ENCODE measurements at places on chromosomes 16 and 17. TPM values are rescaled to one million over a fixed set of nuclear protein-coding genes. Genes with fewer than 3 reads are reported as not detected.

- no peak overlapping the region for H3K4me3 ChIP-seq
- H3K4me1 ChIP-seq: peaks cover 88% of the 10 kb centered on the region
- H3K36me3 ChIP-seq: no peaks in the 10 kb centered on the region
- no peak for DNase-seq
- H3K27me3 ChIP-seq: peaks cover 6% of the 10 kb centered on the region
- H3K27ac ChIP-seq: peak overlapping the region; percentile 33
These were observed 22.0 kb upstream of the CCL1 start for GRCh38 chr17:34384822-34385605.

Gene EVPLL
- total RNA-seq: not detected

DNA sequence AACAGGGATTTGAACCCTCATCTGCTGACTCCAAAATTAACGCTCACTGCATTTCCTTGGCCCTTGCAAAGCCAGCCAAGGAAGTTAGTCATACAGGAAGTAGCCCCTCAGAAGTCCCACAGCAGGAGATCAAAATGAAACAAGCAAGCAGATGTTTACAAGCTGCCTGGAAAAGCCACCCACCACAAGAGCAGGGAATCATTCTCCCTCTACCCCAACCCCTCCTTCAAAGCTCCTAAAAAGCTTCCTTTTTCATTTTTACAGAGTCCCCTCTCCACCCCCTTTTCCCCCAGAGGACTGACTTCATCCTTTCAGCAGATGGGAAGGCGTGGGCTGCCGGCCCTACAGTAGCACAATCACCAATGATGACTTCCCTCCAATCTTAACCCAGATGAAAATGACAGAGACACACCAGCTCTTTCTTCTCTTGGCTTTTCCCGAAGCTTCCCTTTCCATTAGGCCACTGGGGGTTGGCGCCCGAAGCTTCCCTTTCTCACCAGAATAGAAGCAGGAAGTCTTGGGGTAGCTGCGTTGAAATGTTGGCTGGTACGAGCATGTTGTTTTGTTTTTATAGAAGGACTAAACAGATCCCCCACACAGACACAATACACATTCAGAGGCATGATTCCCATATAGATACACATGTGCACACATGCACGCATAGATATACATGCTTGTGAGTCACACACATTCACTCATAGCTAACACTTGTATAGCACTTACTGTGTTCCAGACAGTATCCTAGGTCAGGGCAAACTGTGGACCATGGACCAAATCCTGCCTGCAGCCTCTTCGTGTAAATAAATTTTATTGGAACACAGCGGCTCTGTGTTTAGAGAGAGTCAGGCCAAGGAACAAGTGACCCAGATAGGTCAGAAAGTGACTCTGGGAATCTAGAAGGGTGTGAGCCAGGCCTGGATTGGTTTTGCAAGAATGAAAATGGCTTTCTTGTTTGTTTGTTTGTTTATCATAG lies 17.4 kb downstream of the ITPRIPL2 start:
- H3K36me3 ChIP-seq: no peaks in the 10 kb centered on the region
- no peak for DNase-seq

DNA sequence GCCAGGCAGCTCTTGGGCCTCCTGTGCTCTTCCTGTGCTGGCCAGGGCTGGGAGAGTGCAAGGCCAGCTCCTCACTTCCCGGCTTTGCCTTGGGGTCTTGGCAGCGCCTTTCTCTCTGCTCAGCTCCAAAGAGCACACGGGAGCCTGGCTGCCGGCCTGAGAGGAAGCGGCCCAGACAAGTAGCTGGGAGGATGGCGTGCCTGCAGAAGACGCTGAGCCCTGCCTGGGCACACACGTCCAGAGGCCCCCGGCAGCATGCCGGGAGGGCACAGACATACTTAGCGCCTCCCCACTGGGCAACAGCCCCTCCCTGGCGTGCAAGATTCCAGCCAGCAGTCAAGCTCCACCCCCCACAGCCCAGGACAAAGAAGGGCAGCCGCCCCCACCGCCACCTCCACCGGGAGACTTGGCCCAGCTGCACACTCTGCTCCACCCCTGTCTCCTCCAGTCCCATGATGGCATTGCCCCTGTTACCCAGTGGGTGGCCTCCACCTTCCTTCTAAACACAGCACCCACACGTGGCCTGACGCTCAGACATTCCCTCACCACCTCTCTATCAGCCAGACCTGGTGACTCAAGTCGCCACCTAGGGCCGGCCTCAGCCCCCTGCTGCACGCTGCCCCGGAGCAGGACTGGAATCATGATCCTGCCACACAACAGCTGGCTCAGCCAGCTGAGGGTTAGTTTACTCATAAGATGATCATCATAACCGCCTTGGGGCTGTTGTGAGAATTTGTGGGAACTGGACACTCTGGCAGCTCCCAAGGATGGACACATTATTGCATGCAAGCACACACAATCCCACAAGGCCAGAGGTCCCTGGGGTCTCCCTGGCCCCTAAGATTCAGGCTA lies 12.4 kb downstream of the SGCA start:
- no peaks in the 10 kb centered on the region for H3K36me3 ChIP-seq
- H3K4me1 ChIP-seq: peaks cover 18% of the 10 kb centered on the region
- peaks cover 16% of the 10 kb centered on the region for H3K27me3 ChIP-seq

- H3K36me3 ChIP-seq: no peaks in the 10 kb centered on the region
- H3K27ac ChIP-seq: no peak overlapping the region
- no peak for DNase-seq
- peaks cover 3% of the 10 kb centered on the region for H3K27me3 ChIP-seq
These were observed 3.1 kb downstream of the GAA start for GRCh38 chr17:80104321-80104955.

DNA sequence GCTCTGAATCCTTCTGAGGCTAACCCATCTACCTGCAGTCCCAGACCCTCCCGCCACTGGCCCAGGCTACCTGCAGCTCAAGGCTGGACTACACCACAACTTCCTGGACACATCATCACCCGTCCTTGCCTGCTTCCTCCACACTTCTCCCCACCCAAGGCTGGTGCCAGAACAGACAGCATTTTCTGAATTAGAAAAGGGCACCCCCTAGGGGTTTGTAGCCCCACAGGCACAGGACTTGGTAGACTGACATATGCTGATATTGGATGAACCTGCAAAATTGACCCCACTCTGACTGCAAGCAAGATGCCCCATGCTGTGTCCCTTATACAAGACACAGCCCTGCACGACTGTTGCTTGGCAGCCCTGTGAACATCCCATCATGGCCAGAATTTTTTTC lies 271.5 kb upstream of the C16orf82 start:
- peaks cover 8% of the 10 kb centered on the region for H3K27me3 ChIP-seq
- no peak overlapping the region for H3K4me3 ChIP-seq
- no peaks in the 10 kb centered on the region for H3K36me3 ChIP-seq
- H3K4me1 ChIP-seq: peaks cover 4% of the 10 kb centered on the region
- H3K27ac ChIP-seq: no peak overlapping the region

Gene TVP23B
- total RNA-seq: 25.5 TPM

GRCh38 chr16:24717411-24717810 lies 12.0 kb upstream of the TNRC6A start:
- H3K27ac ChIP-seq: no peak overlapping the region
- peaks cover 2% of the 10 kb centered on the region for H3K27me3 ChIP-seq
- H3K4me1 ChIP-seq: peaks cover 13% of the 10 kb centered on the region
- H3K36me3 ChIP-seq: peaks cover 3% of the 10 kb centered on the region
- H3K4me3 ChIP-seq: no peak overlapping the region

Gene IRX3
- 1.6 TPM for total RNA-seq

DNA sequence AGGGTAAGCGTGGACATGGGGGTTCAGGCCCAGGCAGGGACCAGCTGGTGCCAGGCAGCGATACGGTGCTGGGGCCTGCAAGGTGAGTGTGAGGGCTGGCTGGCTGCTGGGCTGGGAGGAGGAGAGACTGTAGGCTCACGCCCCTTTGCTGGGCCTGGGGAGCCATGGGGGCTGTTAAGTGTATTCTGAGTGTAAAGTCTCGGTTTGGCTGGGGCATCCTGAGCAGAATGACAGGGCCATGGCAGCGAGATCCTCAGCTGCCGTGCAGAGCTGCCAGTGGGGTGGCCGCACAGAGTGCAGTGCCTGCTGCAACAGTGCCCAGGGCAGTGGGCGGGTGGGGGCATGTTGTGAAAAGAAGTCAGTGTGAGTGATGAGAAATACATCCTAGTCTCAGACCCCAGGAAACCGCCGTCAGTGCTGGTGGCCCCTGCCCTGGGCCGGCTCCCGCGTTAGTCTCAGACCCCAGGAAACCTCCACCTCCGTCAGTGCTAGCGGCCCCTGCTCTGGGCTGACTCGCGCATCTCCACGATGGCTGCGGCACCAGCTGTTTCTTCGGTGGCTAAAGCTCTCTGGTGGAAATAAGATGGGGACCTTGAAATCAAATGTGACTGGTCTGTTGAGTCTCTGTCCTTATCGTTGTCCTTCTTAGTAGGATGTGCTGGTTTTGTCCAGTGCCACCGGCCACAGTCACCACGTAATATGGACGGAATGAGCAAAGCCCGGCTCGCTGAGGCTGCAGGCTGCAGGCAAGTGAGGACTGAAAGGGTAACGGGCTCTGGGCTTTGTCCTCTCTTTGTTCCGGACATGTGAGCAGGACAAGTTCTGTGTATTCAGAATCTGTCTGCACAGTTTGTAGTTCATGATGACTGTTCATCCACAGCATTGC lies 22.9 kb downstream of the ACSF3 start:
- H3K4me3 ChIP-seq: no peak overlapping the region
- no peaks in the 10 kb centered on the region for H3K27me3 ChIP-seq
- H3K4me1 ChIP-seq: peaks cover 36% of the 10 kb centered on the region

DNA sequence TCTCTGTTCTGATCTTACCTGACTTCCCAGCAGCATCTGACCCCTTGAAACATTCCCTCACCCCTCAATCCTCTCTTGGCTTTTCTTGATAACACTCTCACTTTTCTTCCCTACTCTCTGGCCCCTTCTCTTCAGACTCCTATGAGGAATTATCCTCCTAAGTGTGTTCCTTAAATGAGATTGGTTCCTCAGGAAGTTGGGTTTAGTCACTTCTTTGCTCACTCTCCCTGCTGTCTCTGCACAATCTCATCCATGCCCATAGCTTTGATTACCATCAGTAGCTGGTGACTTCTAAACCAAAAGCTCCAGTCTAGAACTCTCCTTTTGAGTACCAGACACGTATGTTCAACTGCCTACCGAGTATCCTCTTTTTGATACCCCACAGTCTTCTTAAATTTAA lies 13.0 kb downstream of the MED24 start:
- no peak overlapping the region for H3K4me3 ChIP-seq
- no peak for DNase-seq
- peaks cover 18% of the 10 kb centered on the region for H3K36me3 ChIP-seq
- H3K27me3 ChIP-seq: no peaks in the 10 kb centered on the region

- H3K4me1 ChIP-seq: peaks cover 22% of the 10 kb centered on the region
- peaks cover 65% of the 10 kb centered on the region for H3K36me3 ChIP-seq
- H3K27me3 ChIP-seq: no peaks in the 10 kb centered on the region
- peak; percentile 75 for DNase-seq
These were observed 19.3 kb downstream of the GDE1 start for GRCh38 chr16:19502395-19503131.

GRCh38 chr17:3965118-3965800 lies 1.0 kb upstream of the ATP2A3 start:
- DNase-seq: peak; percentile 85
- peaks cover 3% of the 10 kb centered on the region for H3K27me3 ChIP-seq
- H3K4me3 ChIP-seq: peak overlapping the region; percentile 86

Gene TPSAB1
- total RNA-seq: not detected

GRCh38 chr17:81295031-81295675 lies at the start of gene SLC38A10:
Gene SLC38A10, minus strand, starts transcription at chr17:81295307. Its CDS starts 386 bp downstream, at chr17:81294921.
- no peaks in the 10 kb centered on the region for H3K27me3 ChIP-seq
- peak; percentile 95 for DNase-seq
- H3K4me3 ChIP-seq: peak within 1 kb of the TSS; percentile 91

DNA sequence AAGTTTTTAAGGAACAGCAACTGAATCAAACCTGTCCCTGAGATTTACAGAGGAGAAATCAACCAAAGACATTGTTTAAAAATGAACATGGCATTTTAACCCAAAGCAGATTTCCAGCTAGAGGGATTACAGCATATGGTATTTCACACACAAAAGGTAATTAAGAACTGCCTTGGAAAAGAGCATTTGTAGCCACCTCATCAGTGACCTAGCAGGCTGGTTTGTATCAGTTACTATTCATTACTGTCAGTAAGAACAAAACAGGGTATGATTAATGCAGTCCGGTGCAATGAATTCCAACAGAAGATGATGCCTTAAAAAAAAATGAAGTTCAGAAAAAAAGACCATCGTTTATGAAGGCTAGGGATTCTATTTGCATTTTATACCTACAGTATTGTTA lies 219.9 kb downstream of the CHD9NB start:
- no peak for DNase-seq
- no peaks in the 10 kb centered on the region for H3K4me1 ChIP-seq
- H3K4me3 ChIP-seq: no peak overlapping the region
- H3K36me3 ChIP-seq: no peaks in the 10 kb centered on the region
- H3K27me3 ChIP-seq: no peaks in the 10 kb centered on the region
- no peak overlapping the region for H3K27ac ChIP-seq

DNA sequence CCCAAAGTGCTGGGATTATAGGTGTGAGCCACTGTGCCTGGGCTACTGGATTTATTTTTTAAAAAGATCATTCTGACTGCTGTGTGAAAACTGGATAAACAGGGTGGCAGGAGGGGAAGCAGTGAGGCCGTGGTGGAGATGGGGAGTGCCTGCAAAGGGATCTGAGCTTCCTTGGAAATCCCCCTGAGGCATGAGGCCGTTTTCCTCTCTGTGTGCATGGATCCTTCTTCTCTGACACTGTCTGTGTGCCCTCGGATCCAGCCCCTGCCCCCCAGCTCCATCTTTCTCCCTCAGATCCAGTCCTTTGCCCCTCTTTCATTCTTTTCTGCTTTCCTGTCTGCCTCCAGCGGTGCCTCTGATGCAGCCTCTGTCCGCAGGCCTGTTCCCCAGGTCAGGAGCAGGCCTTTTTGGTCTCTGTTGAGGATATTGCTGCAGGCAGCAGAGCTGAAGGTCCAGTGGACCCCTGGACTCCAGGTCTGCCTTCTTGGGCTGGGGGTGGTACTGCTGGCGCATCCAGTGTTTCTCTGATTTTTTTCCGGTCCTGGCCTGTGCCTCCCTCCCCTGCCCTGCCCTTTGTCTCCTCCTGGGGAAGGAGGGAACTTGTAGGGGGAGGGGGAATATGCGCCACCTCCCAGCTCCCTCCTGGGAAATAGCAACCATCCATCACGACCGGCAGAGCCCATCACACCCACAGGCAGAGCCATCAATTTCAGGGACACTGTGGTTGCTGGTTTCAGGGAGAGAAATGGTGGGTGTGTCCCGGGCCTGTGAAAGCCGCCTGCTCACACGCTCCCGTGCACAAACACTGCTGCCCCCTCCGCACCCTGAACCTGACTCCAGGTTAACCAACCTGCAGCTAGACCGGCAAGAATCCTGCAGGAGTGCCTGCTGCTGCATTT lies 17.0 kb downstream of the MGAT5B start:
- DNase-seq: no peak
- H3K36me3 ChIP-seq: no peaks in the 10 kb centered on the region
- H3K4me3 ChIP-seq: no peak overlapping the region
- H3K27me3 ChIP-seq: no peaks in the 10 kb centered on the region

Gene CLEC18C
- total RNA-seq: 0.35 TPM

Gene NPIPA7
- 3.6 TPM for total RNA-seq

DNA sequence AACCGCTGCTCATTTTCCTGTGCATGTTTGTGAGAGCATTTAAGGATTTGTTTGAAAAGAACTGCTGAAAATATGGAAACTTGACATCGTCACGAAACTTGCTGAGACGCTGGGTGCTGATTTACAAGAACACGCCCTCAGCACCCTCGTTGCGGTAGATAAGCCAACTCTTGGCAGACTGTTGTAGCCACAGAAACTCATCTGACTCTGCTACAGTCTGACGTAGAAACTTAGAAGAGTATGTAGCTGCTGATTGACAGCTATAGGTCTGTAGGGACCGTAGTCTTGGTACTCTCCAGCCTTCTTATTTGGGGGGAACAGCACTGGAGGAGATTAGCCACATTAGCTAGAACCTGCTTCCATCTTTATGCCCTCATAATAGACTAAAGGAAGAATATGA lies 36.1 kb upstream of the MYH2 start:
- H3K27ac ChIP-seq: no peak overlapping the region
- H3K4me1 ChIP-seq: no peaks in the 10 kb centered on the region
- H3K36me3 ChIP-seq: no peaks in the 10 kb centered on the region
- DNase-seq: no peak
- H3K4me3 ChIP-seq: no peak overlapping the region
